Chondrocyte (in vitro differentiated cells): ENCODE measurements at places on chromosomes 5 and 9. TPM values are rescaled to one million over a fixed set of nuclear protein-coding genes. Genes with fewer than 3 reads are reported as not detected.

GRCh38 chr5:72817671-72818266 is 1.3 kb downstream of the TNPO1 start:
- DNase-seq: no peak

GRCh38 chr5:74041913-74042312 is 415.9 kb downstream of the ARHGEF28 start:
- no peak for DNase-seq

DNA sequence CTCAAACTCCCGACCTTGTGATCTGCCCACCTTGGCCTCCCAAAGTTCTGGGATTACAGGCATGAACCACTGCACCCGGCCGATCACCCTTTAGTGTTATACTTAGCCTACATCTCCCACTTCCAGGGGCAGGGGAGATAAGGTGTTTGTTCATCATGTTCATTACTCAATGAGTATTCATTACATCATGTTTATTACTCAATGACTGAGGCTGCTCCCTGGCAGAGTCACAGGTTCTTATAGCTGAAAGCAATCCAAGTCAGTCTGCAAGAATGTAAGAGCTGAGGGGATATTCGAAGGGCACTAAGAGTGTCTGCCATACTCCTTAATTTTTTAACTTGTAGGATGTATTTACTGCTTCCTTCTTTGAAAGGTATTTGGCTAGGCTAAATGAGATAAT is 214.2 kb downstream of the SPATA31D1 start:
- DNase-seq: no peak

- peak; percentile 14 for DNase-seq
Observed at GRCh38 chr5:583645-584044, 28.5 kb upstream of the CEP72 start.

Gene CHD1
- 24.5 to 27.0 TPM (median 24.6 TPM) in 3 replicates for total RNA-seq

Gene FGF10
- total RNA-seq: not detected in 3 replicates
